ENCODE measurements at places on chromosomes 16 and 17.

DNA sequence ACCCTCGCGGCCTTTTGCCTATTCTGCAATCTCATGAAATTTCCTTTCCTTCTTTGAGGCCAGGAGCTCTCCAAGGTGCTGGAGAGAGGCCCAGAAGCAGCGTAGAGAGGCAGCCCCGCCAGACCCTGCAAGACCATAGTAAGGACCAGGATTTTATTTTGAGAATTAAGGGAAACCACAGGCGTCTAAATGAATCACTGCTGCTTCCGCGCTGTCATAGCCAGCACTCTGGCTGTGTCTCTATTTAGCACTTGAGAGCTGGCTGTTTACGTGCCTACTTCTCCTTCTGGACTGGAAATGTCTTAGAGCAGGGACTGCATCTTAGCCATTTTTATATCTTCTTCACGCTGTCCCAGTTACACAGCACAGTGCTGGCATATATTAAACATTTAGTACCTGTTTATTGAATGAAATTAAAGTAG lies 37.6 kb upstream of the PIRT start:
- DNase-seq = no peak

- DNase-seq = no peak
Measured at GRCh38 chr17:14072881-14073280, 3.6 kb downstream of the COX10 start.

DNA sequence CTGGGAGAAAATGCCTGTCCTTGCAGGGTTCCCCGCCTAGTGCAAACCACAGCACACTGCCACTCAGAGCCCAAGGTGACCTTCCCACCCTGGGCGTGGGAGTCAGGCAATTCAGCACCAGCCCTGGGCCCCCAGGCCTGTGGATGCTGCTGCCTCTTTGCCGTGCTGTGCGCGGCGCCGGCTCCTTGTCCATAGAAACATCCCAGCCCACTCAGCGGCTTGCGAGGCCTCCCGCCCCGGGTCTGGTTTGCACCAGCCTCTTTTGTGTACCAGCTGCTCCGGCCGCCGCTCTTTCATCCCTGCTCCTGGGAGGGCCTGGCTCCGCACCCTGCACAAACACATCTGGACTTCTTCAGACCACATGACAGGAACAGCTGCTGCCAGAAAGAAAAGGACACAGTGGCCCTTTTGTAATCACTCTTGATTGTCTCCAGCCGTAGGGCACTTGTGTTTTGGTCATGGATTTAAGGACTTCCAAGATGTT lies 75.4 kb upstream of the SDK2 start:
- DNase-seq = no peak

DNA sequence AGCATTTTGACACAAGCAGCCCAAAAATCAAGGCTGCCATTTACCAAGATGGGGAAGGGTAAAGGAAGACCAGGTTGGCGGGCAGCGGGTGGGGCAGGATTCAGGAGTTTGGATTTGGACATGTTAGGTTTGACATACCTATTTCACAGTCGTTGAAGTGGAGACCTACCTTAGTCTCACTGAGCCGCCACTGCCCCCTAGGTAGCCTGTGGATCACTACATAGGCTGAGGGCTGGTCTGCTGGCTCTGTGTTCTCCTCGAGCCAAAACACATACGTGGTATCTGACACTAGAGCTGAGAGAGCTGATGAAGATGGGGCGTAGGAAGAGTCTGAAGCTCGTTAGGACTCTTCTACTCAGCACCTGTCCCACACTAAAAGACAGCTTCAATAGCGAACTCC lies 115.1 kb downstream of the HIC1 start:
- no peak for DNase-seq

GRCh38 chr16:2206780-2207433 lies 1.7 kb downstream of the MLST8 start:
- no peak for DNase-seq

- DNase-seq = no peak
Measured at GRCh38 chr17:77526259-77526711, 385.5 kb downstream of the SEC14L1 start.

DNA sequence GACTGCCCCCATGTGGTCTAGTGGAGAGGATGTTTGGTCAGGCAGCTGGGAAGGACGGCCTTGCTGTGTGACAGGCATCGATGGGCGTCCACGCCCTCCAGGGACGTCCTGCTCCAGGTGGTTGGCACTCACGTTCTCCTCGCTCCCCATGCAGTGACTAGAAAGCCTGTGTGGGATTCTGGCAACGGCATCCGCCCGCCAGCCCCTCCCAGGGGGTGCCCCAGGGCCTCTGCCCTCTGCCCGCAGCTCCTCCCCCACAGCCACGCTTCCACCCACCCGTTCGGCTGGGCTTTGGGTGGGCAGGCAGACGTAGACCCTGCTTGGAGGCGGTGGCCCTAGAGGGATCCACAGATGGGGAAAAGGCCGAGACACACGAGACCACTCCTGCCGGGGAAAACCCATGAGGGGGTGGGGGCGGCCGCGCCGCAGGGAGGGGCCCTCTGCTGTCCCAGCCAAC lies 4.7 kb upstream of the IL17C start:
- no peak for DNase-seq

GRCh38 chr16:87790292-87791100 lies 24.7 kb upstream of the KLHDC4 start:
- DNase-seq = no peak

DNA sequence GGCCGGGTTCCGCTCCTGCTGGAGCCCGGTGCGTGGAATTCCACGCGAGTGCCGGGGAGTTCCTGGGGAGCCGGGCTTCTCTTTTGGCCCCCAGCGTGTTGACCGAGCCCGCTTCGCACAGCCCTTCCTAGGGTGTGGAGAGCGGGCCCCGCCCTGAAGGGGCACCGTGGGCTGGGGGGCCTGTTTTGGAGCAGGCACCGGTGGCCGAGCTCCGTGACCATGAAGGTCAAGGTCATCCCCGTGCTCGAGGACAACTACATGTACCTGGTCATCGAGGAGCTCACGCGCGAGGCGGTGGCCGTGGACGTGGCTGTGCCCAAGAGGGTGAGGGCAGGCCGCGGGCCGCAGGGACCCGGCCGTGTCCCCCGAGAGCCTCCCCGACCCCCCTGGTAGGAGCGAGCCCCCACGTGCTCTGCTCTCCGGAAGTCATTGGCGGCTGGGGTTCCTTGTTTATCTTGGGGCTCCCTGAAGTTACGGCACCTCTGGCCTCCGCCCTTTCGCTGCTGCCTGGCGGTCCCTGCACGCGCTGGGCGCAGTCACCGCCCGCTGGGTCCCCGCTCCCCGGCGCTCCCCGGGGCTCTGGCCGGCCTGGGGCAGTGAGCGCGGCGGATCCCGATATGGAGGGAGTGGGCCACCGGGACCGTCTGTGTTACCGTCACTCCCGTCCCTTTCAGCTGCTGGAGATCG lies 528 bp downstream of the HAGHL start:
- no peak for DNase-seq

DNA sequence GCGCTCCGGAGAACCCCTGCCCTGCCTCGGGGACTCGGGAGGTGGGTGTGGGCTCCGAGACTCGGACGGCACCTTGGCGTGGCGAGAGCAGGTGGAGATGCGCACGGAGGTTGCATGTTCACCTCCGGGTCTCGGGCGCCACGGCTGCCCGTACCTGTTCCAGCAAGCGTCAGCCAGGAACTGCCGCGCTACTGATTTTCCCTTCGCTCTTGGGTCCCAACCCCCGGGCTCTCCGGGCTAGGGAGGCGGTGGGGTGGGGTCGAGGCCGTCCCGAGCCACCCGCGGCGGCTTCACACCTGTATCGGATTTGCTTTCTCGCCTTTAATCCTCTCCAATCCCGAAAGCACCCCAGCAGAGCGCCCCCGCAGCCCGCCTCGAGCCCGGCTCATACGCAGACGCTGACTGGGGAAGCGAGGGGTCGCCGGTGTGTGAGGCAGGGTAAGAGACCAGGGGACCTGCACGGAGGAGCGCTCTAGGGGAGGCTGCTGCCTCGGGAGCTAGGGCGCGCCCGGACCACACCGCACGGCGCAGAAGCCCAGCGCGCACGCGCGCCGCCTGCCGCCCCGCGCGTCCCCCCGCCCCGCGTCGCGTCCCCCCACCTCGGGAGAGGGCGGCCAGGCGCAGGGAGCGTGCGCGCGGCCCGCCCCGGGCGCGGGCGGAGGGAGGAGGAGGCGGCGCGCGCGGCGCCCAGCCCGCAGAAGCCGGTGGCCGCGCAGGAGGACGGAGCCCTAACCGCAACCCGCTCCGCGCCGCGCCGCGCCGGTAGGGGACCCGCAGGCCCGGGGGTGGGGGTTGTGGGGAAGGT lies at the start of gene DUSP14:
DUSP14 (plus strand) TSS at position 695 of the 805 bp plus-strand sequence. CDS start 22,382 bp downstream, outside the sequence.
- DNase-seq = peak; percentile 85

DNA sequence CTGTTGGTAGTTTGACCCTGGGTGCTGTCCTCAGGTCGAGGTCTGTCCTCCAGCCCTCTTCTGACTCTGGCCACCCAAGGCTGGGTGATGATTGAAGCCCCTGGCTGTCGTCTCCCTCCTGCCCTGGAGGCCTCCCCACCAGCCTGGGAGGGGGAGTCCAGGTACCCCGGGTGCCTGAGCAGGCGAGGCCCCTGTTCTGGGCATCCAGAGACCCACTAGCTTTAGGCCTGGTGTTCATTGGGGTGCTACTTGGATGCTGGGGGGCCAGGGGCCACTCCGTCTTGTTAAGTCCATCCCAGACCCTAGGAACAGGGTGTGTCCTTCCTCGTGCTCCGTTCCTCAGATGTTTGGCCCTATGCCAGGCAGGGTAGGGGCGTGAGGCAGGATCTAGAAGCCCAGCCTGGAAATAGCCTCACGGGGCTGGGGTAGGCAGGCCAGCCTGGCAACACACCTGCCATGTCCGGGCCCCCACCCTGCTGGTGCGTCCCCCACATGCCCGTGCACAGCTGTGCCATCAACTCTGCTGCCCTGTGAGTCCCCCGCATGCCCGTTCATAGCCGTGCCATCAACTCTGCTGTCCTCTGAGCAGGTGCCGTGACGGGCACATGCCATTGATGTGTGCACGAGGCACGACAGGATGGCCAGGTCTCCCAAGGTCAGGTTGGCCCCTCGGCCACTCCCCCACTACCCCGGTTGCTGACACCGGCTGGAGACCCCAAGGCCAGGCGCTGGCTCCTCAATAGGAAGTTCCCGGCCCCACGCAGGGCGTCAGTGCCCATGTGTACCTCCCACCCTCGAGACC lies 36.9 kb downstream of the GINS2 start:
- peak; percentile 30 for DNase-seq

- no peak for DNase-seq
Measured at GRCh38 chr17:35799942-35800341, 4.5 kb upstream of the MMP28 start.

GRCh38 chr17:6912110-6913051 lies 80.9 kb upstream of the TEKT1 start:
- DNase-seq = no peak

GRCh38 chr16:57685633-57686032 lies 9.0 kb upstream of the DRC7 start:
- no peak for DNase-seq

DNA sequence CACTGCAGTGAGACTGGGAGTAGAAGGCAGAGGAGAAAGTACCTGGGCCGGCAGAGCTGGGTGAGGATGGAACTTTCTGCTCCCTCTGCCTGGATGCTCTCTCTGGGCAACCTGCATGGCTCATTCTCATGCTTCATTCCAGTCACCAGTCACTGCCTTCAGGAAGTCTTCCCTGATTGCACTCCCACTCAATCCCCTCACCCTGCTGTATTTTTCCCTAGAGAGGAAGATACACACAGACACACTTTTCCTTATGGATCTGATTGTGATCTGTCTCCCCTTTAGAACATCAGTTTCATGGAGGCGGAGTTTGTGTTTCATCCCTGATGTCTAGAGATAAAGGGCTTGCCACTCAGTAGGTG lies 44.9 kb downstream of the MEAK7 start:
- DNase-seq = no peak

- peak; percentile 29 for DNase-seq
Measured at GRCh38 chr16:86362155-86362849, 148.0 kb upstream of the FOXF1 start.

- peak; percentile 67 for DNase-seq
Measured at GRCh38 chr17:42655528-42655927, 3.6 kb upstream of the TUBG2 start.

DNA sequence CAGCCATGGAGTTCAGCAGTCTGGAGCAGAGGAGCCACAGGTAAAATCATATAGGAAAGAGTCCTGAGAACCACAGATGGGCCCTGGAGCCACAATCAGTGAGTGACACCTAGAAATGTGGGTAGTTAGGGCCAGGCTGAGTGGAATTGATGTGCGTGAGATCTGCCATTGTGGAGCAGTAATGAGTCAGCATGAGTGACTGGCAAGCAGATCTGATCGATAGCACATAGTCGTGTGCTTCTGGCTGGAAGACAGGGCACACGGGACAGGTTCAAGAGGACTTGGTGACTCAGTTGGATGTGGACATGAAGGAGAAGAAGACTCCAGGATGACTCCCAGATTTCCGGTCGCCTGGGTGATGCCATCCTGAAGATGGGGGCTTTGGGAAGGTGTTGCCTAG lies 12.3 kb downstream of the ADORA2B start:
- DNase-seq = no peak

DNA sequence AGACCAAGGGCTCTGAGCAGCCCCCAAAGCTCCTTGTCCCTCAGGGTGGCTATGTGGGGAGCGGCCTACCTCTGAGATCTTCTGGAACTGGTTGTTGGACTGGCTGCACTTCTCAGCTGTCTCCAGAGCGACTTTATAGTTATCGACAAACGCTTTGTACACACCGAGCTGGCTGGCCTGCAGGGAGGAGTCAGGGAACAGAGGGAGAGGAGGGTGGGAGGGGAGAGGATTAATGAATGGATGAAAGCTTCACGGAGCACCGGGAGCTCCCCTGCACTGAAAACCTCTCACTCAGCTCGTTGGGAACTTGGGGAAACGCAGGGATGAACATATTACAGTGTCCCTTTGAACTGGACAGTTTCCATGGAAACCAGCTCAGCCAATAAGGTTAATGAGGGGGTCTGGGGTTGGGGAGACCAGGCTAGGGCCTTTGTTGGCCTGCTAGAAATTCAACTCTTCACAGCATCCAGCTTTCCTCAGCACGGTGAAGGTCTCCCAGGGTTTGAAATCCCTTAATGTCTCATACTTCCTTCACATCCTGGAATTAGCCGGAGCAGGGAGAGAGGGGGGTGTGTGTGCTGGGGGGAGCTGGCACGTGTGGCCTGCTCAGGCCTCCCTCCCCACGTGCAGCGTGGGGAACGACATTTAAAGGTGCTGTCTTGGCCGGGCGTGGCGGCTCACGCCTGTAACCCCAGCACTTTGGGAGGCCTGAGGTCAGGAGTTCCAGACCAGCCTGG lies 86.7 kb downstream of the TIMM22 start:
- peak; percentile 5 for DNase-seq

DNA sequence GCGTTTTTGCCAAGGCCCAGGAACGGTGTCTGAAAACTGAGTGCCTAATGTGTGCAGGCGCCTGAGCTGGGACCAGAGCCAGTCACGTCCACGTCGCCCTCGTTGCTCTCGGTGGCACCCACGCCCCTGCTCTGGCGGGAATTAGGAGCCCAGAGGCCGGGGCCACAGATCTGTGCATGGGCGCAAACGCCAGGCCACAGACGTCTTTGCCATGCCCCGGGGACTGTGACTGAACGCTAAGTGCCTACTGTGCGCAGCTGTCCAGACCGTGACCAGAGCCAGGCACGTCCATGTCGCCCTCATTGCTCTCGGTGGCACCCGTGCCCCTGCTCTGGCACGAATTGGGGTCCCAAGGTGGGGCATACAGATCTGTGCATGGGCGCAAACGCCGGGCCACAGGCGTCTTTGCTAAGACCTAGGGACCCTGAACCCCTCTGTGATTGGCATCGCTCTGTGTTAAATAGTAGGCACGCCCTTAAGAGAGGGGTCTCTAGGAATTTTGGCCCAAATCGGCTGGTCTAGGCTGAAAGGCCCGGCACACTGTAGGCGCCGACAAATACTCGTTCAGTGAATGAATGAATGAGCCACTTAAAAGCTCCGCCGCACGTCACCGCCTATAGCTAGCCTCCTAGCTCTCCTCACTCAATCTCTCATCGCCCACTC lies 827 bp upstream of the UBALD1 start:
- DNase-seq = no peak

- no peak for DNase-seq
Measured at GRCh38 chr17:9021158-9021991, at the start of gene NTN1. Gene NTN1, plus strand, starts transcription at chr17:9021510. Its CDS starts 864 bp downstream, at chr17:9022374.
